Fibroblast of lung (primary cell): ENCODE measurements at places on chromosomes 5 and 9. TPM values are rescaled to one million over a fixed set of nuclear protein-coding genes. Genes with fewer than 3 reads are reported as not detected.

DNA sequence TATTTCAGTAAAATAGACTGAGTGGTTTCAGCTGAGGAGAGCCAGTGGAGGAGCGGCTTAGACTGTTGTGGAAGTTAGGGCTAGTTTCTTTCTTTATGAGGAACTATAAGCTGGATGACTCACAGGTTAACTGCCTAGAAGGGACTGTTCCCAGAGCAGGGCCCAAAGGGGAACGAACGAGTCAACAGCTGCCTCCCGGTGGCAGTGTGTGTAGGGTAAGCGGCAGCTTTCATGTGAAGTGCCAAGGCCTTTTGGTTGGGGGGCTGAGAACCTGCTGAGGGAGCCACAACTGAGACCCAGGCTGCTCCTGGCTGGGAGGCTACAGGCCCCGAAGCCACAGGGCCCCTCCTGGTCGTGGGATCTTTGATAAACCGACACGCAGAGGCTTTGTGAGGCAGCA is 7.0 kb downstream of the SQSTM1 start:
- DNase-seq, result peak; percentile 41

- no peak for DNase-seq
Observed at GRCh38 chr9:27382308-27382707, 85.4 kb upstream of the EQTN start.

Gene FBXO4
- polyA plus RNA-seq, result 12.4 and 14.9 TPM in 2 replicates

- no peak for DNase-seq
Observed at GRCh38 chr9:104746285-104746684, 1.2 kb upstream of the NIPSNAP3A start.

DNA sequence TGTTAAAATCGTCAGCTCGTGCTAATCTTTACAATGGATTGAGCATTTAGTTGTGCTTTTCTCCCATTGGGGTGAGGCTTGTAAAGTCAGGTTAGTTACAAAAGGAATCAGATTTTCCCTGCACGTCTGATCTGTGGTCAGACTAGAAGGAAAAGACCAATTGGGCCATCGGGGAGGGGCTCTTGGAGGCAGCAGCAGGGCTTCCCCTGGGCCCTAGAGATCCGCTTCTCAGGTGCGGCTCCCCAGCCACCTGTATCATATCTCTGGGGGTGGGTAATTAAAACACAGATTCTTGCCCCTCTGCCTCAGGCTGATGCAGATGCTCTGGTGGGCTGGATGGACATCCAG is 200.3 kb downstream of the HSPA4 start:
- no peak for DNase-seq

Gene PRSS3
- polyA plus RNA-seq, result 2.9 and 11.4 TPM in 2 replicates

Gene QRFP
- polyA plus RNA-seq, result not detected in 2 replicates

DNA sequence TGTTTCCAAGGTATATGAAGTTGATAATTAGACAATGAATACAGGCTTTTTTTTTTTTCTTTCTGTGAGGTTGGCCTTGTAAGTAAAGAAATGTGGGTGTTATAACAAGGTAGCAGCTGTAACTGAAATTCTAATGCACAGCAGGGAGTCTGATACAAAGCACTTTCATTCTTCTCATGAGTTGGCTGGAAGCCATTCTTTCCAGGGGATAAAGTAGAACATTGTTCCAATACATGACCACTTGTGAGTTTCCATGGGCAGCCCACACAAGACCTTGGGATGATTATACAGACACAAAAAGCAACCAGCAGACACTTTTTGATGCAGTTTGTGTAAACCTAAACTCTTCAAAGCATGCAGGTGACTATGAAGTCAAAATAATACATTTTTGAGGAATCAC is 1785.9 kb upstream of the WWC1 start:
- no peak for DNase-seq

- DNase-seq, result peak; percentile 74
Observed at GRCh38 chr5:149387982-149388381, 8.9 kb upstream of the IL17B start.

- DNase-seq, result no peak
Observed at GRCh38 chr5:169647566-169647965, 10.5 kb downstream of the DOCK2 start.
